Mesendoderm (in vitro differentiated cells): ENCODE measurements at places on chromosomes 1 and 21.

GRCh38 chr1:179815641-179816040 is 62.0 kb downstream of the TOR1AIP2 start:
- DNase-seq = no peak

DNA sequence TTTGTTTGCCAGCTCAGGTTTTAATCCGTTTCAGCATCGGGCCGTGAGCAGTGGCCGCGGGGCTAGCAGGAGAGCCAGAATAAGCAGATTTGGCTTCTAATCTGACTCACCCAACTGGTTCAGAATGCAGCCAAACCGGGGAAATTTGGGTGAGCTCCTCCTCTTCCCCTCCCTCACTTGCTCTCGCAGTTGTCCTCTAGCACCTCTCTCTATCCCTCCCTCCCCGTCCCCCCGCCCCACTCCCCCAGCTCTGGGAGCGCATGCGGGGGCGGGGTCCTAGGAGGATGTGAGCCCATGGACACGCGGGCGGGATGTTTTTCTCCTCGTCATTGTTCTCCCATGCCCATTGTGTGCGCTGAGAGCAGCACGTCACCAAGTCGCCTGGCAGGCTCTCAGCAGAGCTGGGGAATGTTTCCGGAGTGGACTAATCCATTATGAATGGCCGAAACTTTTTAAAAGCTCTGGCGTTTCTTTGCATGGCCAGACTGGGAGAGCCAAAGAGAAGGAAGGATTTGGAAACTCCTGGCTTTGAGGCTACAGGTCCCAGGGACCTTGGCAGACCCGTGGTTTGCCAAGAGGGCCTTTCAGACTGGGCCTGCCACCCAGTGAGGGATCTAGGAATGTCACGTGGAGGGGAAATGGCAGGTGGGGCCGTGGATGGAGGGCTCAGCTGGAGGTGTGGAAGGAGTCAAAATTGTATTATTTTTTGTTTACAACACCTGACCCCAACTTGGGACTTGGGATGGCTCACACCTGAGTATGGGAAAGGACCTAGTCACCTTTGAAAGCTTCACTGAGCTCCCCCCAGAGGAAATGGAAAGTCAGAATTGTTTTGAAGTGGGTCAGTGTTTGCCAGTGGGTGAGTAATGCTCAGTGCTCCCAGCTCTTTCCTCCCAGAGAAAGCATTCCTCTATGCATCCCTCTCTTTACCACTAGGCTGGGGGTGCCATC is 39.2 kb downstream of the CDK18 start:
- peak; percentile 95 for DNase-seq

GRCh38 chr1:81044708-81045107 is 756.0 kb upstream of the ADGRL2 start:
- DNase-seq = peak; percentile 8

- DNase-seq = peak; percentile 46
These were observed 61.4 kb upstream of the DIRAS3 start for GRCh38 chr1:68111519-68112436.

GRCh38 chr1:18283601-18284385 is 176.2 kb downstream of the IGSF21 start:
- DNase-seq = no peak

GRCh38 chr1:24085546-24085945 is 26.4 kb downstream of the MYOM3 start:
- no peak for DNase-seq

DNA sequence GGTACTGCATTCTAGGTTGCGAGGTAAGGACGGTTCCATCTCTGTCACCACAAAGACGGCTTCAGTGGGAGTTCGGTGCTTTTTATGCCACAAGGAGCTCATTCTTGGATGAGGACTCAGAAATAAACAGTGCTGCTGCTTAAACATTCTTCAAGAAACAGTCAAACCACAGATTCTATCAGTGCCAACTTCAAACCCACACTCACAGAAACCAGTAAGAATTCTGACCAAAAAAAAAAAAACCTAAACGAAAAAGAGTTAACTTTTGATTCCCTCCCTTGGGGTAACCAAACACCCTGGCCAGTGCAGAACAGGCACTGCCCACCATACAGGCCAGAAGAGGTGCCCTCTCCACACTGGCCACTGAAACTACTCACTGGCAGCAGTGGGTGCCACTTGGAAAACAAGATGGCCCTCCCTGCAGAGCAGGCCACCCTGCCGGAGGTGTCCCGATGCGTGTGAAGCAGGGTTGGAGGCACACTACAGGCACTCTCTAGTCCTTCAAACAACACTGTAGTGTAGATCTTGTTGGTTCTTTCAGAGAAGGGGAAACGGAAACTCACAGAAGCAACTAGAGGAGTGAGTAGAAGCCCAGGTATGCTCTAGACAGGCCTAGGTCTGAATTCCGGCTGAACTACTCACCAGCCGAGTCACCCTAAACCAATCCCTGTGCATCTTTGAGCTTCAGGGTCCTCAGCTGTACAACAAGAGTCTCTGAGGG is 87.3 kb upstream of the TLR5 start:
- peak; percentile 41 for DNase-seq

DNA sequence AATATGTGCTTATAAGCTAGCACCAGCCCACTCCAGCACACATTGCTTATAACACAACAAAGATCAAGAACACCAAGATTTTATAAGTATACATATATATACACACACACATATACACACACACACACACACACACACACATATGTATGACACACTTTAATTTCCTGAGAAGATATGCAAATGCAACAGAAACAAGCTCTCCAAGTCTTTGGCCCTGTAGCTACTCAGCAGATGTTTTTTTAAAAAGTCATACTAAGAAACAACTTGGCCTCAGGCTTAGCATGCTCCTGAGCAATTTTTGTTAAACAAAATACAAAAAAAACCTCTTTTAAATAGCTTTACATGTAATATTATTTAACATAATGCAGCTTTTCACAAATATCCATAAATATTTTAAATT is 11.1 kb downstream of the TNFSF18 start:
- DNase-seq = no peak

- peak; percentile 53 for DNase-seq
These were observed 4.3 kb downstream of the CAMK1G start for GRCh38 chr1:209587789-209588188.

DNA sequence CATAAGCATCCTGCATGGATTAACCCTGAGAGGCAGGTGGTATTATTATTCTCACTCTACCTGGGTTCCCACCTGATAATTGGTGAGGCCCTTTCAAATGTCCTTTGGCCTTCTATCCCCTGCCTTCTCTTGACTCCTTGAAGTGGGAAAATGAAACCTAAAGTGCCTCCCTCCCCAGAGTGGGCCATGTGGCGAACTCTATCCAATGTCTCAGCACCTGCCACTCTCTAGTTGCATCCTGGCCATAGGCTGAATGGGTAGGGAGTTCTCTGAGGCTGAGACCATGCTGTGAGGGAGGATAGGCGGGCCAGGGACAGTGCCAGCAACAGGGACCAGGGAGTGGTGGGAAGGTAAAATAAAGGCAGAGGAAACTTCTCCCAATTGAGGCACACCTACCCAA is 35.3 kb downstream of the ELF3 start:
- DNase-seq = no peak

DNA sequence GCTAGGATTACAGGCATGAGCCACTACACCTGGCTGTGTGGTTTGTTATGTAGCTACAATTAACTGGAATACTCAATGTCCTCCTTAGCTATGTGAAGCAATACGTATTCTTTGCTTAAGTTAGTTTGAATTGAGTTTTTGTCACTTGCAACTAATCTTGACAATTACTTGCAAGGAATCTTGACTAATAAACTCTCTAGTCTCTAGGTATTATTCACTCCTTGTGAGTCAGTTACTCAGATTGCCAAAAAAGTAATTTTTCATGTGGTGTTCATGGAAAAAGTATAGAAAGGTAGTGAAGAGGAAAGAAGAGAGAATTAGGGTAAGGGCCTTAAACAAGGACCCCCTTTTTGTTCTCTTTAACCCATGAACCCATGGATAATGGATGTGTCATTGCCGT is 7.6 kb upstream of the SNX27 start:
- DNase-seq = no peak

GRCh38 chr1:88708011-88708410 is 23.9 kb downstream of the PKN2 start:
- DNase-seq = no peak

- DNase-seq = no peak
These were observed 53.4 kb downstream of the MAN1C1 start for GRCh38 chr1:25669781-25670567.

DNA sequence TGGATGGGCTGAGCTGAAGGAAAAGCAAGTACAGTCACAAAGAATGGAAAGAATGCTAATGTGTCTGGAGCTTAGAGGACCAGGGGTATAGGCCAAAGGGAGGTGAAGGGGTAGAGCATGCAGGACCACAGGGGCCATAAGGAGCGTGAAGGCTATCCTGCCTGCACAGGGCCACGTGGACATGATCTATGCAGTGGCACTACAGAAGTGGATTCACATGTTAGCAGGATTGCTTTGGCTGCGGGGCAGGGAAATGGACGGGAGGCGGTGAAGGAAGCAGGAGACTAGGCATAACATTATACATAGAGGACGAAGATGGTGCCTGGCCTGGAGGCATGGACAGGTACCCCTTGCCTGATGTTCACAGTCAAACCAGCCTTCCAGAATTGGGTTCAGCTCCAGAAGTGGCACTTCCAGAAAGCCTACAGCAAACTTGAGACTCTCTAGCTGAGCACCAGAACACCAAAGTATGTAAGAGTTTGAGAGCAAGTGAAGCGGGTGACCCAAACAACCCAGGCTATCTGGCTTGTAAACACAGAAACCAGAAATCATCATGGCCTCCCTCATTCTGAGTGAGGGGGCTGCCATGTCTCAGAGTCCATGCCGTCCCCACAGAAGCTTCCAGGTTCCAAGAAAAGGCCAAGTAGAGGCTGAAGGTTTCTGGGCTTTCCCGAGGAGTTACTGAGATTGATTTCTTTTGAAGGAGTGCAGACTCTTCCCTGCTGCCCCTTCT is 135.5 kb upstream of the JUN start:
- DNase-seq = no peak

GRCh38 chr1:184449916-184450315 is 63.1 kb downstream of the C1orf21 start:
- DNase-seq = no peak

GRCh38 chr1:232965912-232966217 is 15.5 kb downstream of the NTPCR start:
- DNase-seq = no peak

DNA sequence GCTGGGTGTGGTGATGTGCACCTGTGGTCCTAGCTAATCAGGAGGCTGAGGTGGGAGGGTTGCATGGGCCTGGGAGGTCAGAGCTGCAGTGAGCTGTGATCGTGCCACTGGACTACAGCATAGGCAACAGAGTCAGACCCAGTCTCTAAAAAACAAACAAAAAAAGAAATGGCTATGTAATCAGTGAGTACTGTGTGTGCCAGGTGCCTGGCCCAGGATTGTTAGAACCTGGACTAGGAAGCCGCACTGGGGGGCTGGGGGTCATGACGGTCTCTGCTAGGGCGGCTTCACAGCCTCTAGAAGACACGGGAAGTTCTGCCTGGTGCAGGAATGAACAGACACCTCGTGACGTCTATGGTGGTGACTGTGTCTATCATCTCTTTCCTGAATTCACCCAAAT is 8.5 kb downstream of the TMEM9 start:
- DNase-seq = no peak

DNA sequence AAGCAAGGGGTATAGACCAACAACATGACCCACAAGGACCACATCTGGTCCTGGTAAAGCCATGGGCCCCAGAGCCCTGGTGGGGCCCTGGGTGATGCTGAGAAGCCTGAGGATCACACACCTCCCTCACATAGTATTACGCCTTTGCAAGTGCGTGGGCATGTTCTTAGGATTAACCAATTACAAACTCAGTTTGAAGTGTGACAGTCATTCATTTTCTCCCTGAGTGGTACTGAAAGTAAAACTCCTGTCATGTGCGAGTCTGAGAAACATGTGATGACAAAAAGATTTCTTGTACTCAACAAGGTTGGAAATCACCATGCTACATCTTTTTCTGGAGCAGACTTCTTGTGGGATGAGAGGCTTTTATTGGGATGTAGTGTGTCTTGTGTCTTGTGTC is 315.3 kb upstream of the DUSP10 start:
- no peak for DNase-seq

- DNase-seq = peak; percentile 5
These were observed 45.3 kb upstream of the RGS5 start for GRCh38 chr1:163248064-163248463.

DNA sequence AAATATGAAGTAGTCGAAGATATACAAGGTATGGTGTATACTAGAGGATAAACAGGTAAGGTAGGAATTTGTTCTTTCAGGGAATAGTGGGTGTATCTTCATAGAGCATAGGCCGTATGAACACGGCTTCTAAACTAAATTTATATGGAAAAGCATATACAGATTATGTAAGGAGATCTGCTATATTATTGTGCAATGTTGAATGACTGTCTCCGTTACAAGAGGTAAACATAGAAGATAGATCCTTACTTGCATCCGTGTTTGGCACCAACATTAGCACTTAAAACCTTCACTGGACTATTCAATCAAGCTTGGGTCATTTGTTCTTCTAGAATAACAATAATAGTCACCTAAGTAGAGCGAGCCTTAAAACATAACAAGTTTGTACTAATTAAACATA is 45.9 kb downstream of the CLEC20A start:
- DNase-seq = no peak

- peak; percentile 87 for DNase-seq
These were observed 204.3 kb downstream of the KCNJ6 start for GRCh38 chr21:37711836-37712568.

GRCh38 chr1:245750261-245750660 is 595.5 kb downstream of the KIF26B start:
- no peak for DNase-seq

DNA sequence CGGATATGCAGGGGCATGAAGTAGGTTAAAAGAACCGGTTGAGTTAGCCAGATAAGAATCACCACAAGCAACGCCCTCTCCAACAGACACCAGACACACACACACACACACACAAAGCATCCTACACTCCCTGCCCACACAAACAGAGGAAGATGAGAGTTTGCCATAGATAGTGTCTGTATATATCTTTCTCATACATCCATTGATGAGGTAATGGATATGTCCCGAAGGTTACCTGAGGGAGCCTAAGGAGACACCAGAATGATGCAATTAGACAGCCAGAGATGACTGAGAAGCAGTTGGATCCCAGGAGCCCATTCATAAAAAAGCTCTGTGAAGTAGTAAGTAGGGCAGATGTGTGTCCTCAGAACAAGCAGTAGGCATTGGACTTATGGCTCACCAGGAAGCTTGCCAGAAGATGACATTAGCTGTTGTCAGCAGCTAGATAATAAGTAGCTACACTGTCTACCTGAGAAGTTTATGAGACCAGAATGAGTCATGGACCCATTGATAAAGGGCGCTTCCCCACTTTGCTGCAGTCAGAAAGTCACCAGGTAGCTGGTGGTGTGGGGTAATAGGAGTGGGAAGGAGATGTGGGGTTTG is 247.0 kb downstream of the KCNT2 start:
- DNase-seq = no peak

DNA sequence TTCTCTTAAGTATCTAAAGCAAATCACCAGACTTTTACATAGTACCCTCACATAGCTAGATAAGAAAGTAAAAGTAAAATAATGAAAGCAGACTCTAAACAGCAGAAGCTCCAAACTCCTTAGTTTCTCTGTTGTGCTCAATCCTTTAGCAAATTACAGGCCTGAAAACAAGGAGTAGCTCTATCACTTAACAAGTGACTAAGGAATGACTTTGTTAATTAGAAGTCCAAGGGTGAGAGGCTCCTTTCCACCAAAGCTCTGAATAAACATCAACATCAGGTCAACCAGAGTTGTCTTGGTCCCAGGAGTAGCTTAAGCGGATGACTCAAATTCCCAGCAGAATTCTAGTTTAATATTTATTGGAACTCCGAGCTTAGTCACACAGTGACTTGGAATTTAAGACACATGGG is 5.9 kb downstream of the NRIP1 start:
- peak; percentile 85 for DNase-seq
